Activated B cell treated with CpG ODN at 0.5 μM for 24 hours (primary cell): ENCODE measurements at places on chromosomes 13 and 19.

DNA sequence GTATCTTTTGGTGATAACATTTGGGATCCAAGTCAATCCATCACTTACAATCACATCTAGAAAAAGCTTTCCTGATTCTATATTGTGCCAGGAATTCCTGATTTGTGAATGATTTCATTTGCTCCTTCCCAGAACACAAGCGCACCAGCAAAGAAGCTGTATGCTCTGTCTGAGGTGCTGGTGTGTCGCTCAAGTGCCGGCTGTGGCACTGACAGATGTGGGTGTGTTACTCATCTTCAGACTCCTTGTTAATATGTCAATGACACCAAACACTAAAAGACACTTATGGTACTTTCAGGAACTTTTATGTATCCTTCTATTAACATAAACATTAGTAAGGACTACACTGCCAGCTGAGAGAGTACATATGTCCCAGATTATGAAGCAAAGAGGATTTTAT is 429.1 kb downstream of the ITGBL1 start:
- DNase-seq, result no peak

- no peak for DNase-seq
Observed at GRCh38 chr19:6333439-6333838, at the start of gene ACER1. TSS of gene ACER1 (minus strand) at chr19:6333612. CDS start at chr19:6333551, 61 bp downstream.

- no peak for DNase-seq
Observed at GRCh38 chr13:30072818-30073186, 222.4 kb upstream of the UBL3 start.

- DNase-seq, result no peak
Observed at GRCh38 chr19:47096721-47097120, 16.9 kb downstream of the ZC3H4 start.

- no peak for DNase-seq
Observed at GRCh38 chr13:22039961-22040360, 369.1 kb downstream of the FGF9 start.
